ENCODE measurements at places on chromosomes 7 and 10.

DNA sequence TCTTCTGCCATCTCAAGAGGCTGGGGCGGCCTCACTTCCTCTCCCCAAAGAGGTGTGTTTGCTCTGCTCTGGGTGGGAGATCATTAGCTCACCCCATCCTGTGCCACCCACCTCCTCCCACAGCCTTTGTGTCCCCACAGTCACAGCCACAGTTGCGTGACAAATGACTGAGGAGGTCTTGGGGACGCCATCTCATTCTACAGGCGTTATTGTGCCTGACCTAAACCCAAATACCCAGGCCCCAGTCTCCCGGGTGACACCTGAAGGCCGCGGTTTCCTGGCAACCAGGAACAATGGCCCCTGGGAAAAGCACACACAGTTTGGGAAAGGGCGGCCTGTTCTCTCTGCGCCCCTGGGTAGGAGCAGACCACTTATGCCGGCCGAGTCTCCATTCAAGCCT lies 51.6 kb downstream of the SLIT1 start:
- no peak for DNase-seq

- DNase-seq: no peak
These were observed 3.1 kb downstream of the PCOLCE start for GRCh38 chr7:100604976-100605911.

DNA sequence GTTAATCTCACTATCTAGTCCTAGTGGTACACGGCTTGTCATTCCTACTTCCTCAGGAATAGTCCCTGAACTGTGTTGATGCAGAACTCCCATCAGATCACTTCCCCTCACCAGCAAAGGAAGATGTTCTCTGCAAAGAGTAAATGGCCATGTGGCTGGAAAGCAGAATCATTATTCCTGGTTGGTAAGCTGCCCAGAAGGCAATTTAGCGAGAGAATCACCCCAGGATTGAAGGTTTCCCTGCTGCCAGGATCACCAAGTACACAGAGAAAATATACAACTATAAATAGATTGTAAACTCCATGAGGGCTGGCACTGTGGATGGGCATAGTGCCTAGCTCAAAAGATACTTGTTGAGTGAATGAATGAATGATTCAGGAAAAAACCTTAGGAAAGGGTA lies 115.0 kb downstream of the GFRA1 start:
- no peak for DNase-seq

DNA sequence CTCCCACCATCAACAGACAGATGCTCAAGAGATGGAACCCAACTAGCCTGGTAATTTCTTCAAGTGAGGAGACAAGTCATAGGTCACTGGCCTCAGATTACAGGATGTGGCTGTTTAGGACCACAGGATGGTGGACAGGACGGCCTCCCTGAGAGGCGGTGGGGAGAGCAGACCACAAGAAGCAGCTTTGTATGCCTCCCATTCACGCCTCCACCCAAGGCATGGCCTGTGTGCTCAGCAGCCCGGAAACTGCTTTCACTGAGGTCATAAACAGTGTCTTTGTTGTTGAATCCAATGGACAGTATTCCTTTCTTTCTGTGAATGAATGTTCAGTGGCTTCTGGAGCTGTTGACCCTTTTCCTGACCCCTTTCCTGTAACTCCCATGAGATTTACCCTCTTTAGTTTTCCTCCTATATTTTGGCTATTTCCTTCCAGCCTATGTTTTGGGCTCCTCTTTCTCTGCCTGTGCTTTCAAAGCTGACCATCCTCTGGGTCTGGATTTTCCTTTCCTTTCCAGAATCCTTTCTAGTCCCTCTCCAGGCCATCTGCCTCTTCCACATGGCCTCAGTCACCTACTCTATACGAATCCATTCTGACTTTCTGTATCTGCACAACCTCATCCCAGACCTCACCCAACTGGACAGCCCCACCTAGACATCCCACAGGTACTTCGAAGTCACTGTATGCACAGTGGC lies 32.4 kb upstream of the INPP5F start:
- no peak for DNase-seq

DNA sequence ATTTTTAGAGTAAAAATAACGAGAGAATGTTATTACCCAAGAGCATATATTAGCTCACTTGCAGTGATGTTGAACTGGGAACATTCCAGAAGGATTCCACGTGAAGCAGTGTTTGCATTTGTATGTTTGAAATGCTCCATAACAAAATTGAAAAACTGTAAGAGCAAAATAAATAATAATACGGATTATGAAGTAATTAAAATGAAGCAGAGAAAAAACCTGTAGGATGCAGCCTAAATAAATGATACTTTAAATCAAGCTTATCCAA lies 203.3 kb downstream of the BAMBI start:
- DNase-seq: no peak

DNA sequence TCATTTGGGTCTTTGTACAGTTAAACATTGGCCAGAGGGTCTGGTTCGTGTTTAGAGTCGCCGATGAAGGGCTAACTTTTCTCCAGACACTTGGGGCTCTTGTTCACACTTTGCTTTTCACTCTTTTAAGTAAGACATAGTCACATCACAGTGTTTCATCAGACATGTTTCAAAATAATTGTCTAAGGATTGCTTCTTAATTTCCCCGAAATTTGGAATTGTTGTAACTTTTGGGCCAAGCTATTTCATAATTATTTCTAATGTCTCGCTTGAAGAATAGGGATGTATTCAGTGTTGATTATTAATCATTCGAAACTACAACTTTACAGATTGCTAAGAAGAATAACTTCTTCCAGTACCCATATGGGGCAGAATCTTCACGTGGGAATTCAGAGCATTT lies 92.8 kb downstream of the TCF7L2 start:
- no peak for DNase-seq

GRCh38 chr7:8637322-8637721 lies 203.9 kb downstream of the NXPH1 start:
- DNase-seq: no peak

DNA sequence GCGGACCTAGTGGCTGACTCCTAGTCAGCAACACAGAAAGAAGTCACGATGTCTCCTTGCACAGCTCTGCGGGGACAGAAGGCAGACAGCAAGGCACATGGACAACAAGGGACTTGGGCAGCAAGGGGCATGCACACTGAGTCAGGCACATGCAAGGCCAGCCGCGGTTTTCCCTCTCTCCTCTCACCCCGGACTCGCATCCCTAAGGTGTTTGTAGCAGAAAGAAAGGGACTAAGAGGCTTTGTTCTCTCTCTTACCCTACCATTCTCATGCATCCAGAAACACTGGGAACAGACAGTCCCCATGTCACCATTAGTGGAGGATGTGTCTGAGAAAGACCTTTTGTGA lies 193.3 kb upstream of the PHF14 start:
- no peak for DNase-seq

GRCh38 chr10:58335306-58336005 lies 650 bp downstream of the UBE2D1 start:
- no peak for DNase-seq

- DNase-seq: no peak
These were observed 79.1 kb downstream of the CCSER2 start for GRCh38 chr10:84407388-84408049.

GRCh38 chr7:102156867-102157266 lies 129.8 kb upstream of the SH2B2 start:
- no peak for DNase-seq

- no peak for DNase-seq
These were observed 15.2 kb upstream of the FZD1 start for GRCh38 chr7:91248996-91249395.

DNA sequence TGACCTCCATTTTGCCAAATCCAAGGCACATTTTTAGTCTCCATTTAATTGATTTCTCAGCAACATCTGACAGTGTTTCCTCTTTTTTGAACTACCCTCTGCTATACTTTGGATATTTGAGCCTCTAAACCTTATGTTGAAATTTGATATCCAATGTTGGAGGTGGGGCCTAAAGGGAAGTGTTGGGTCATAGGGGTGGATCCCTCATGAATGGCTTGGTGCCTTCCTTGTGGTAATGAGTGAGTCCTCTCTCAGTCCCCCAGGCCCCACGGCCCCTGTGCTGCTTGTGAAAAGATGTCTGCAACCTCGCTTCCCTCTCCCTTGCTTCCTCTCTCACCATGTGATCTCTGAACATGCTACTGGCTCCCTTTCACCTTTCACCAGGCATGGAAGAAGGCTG lies 96.8 kb upstream of the DGKB start:
- no peak for DNase-seq

GRCh38 chr7:90250601-90251303 lies 5.8 kb downstream of the CFAP69 start:
- DNase-seq: no peak

- no peak for DNase-seq
These were observed 77.0 kb upstream of the NMT2 start for GRCh38 chr10:15245530-15245929.

DNA sequence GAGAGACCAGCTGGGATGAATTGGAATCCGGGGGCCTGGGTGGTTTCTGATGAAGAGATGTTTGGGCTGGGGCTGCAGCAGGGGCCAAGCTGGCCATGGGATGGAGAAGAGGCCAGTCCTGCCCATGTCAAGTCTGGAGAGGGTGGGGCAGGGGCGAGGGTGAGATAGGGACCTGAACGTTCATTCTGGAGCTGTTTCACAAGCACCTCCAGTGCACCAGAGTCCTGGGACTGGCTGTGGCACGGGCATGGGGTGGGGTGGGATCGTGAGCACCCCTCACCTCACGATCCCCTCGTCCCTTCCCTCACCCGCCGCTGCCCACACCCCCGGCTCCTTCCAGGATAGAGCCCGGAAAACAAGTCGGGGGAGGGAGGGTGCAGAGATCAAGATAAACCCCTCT lies 25.8 kb upstream of the PSMG3 start:
- DNase-seq: no peak

GRCh38 chr7:22726907-22727713 lies at the start of gene IL6:
Gene IL6, plus strand, starts transcription at chr7:22727200. Its CDS starts 63 bp downstream, at chr7:22727263.
- DNase-seq: peak; percentile 10

Measured in activated naive CD4-positive, alpha-beta T cell (primary cell).